Breast epithelium (tissue), 4 donors: ENCODE measurements at places on chromosomes 16 and 17. TPM values are rescaled to one million over a fixed set of nuclear protein-coding genes. Genes with fewer than 3 reads are reported as not detected.

The MLYCD gene
- total RNA-seq, result 17.0 TPM

DNA sequence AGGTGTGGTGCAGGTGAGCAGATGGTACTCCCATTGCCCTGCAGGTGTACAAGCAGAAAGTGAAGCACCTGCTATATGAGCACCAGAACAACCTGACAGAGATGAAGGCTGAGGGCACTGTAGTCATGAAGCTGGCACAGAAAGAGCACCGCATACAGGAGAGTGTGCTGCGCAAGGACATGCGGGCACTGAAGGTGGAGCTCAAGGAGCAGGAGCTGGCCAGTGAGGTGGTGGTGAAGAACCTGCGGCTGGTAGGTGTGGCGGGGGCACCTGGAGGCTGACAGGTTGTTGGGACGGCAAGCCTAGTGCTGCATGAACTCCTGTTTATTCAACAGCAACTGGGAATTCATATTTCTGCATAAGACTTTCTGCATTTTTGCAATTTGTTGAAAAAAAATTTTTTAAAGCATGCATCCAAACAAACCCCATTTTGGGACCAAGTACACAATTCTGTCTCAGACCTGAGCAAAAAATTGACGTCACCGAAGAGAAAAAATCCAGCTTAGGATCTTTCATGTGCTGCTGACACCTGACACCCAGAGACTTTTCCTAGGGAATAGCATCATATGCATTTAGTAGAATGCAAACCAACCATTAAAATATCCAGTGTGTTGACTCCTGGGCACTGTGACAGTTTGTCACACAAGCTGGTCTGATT, 13.5 kb upstream of the DBNDD1 start:
- H3K27ac ChIP-seq, result no peak overlapping the region
- no peak for DNase-seq
- no peaks in the 10 kb centered on the region for H3K27me3 ChIP-seq
- H3K4me3 ChIP-seq, result no peak overlapping the region
- peaks cover 5% of the 10 kb centered on the region for H3K36me3 ChIP-seq

DNA sequence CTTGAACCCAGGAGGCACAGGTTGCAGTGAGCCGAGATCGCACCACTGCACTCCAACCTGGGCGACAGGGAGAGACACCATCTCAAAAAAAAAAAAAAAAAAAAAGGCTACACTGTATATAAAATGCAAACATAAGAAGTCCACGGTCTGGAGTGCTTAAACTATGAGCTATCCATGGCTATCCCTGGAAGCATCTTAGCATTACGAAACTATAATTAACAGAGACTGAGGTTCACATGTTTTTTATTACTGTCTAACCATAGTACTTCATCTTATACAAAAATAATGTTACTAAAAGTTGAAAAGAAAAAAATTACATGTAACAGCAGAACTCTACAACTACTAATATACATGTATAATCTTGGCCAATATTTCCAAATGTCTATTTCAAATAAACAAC, 32.8 kb downstream of the HELZ start:
- H3K36me3 ChIP-seq, result no peaks in the 10 kb centered on the region
- H3K27ac ChIP-seq, result no peak overlapping the region
- H3K4me1 ChIP-seq, result peaks cover 3% of the 10 kb centered on the region
- no peaks in the 10 kb centered on the region for H3K27me3 ChIP-seq

DNA sequence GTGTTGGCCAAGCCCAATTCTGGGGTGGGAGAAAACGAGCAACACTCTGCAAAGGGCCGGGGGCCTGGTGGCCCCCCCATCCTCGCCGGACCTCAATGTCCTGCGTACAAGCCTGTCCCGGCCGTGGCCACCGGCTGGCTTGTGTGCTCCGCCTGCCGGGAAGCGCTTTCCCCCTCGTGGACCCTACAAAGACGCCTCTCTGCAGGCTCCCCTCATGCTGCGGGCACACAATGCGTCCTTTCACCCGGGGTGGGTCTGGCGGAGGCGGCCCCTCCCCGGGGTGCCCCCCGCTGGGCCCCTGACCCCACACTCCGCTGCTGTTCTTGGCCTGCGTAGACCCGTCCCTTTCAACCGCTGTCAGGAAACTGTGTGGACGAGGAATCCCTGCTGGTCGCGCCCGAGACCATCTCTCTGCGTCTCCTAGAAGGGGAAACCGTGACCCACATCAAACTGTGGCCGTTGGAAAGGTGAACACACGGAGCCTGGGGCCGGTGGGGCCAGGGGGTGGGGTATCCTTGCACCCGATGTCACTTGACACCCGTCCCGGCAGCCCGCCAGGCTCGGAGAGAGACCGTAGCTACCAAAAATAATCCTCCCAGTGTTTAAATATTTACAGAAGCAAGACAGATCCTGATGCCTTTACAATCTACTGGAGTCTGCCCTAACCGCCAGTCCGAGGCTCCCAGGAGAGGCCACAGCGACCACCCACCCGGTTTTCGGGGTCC, 43.6 kb downstream of the TBC1D16 start:
- no peaks in the 10 kb centered on the region for H3K36me3 ChIP-seq
- H3K4me1 ChIP-seq, result peaks cover 4% of the 10 kb centered on the region

- no peak overlapping the region for H3K27ac ChIP-seq
- H3K4me1 ChIP-seq, result no peaks in the 10 kb centered on the region
- H3K27me3 ChIP-seq, result no peaks in the 10 kb centered on the region
- H3K36me3 ChIP-seq, result no peaks in the 10 kb centered on the region
- no peak overlapping the region for H3K4me3 ChIP-seq
- DNase-seq, result peak; percentile 39
Observed at GRCh38 chr17:16919663-16920627, 52.0 kb downstream of the TNFRSF13B start.

DNA sequence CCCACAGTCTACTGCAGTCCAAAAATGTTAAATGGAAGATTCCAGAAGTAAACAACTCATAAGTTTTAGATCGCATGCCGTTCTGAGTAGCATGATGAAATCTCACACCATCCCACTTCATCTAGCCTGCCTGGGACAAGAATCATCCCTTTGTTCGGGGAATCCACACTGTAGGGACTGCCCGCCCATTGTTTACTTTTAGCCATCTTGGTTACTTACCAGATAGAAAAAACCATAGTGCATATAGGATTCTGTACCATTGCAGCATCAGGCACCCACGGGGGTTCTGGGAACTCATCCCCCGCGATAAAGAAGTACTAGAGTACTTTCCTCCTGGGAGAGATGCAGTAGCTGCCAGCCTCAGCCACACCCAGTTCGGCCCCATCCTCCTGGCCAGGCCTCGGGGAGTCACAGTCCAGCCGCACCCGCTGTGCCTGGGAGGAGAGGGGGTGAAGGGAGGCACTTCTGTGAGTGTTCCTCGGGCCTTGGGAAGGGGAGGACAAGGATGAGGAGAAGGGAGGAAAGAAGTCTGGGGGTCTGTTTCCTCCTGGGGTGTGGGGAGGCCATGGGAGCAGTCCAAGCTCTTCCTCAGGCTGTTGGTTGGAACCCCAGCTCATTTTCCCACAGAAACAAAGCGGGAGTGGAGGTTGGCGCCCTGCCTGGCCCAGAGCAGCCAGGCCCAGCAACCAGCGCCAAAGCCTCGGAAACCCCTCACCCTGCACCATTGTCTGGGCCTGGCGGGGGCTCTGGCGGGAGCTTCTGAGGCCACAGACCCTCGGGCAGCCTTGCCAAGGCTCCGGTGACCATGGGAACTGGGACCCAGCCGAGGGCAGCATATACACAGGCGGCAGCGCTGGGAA, 8.9 kb downstream of the TRIM47 start:
- H3K27ac ChIP-seq, result peak overlapping the region; percentile 96
- DNase-seq, result no peak
- H3K36me3 ChIP-seq, result no peaks in the 10 kb centered on the region
- peaks cover 13% of the 10 kb centered on the region for H3K4me1 ChIP-seq

- peak overlapping the region; percentile 99 for H3K27ac ChIP-seq
- H3K4me3 ChIP-seq, result peak overlapping the region; percentile 97
- peaks cover 24% of the 10 kb centered on the region for H3K4me1 ChIP-seq
- H3K36me3 ChIP-seq, result no peaks in the 10 kb centered on the region
Observed at GRCh38 chr17:76265624-76266243, 586 bp downstream of the UBALD2 start.

- no peak for DNase-seq
- peaks cover 4% of the 10 kb centered on the region for H3K4me1 ChIP-seq
- no peaks in the 10 kb centered on the region for H3K27me3 ChIP-seq
- H3K36me3 ChIP-seq, result no peaks in the 10 kb centered on the region
- H3K4me3 ChIP-seq, result peak overlapping the region; percentile 96
- H3K27ac ChIP-seq, result peak overlapping the region; percentile 99
Observed at GRCh38 chr17:82458885-82459424, 414 bp downstream of the NARF start.

The KCTD13 gene
- 18.7 TPM for total RNA-seq

The SOX15 gene
- total RNA-seq, result 1.3 TPM

DNA sequence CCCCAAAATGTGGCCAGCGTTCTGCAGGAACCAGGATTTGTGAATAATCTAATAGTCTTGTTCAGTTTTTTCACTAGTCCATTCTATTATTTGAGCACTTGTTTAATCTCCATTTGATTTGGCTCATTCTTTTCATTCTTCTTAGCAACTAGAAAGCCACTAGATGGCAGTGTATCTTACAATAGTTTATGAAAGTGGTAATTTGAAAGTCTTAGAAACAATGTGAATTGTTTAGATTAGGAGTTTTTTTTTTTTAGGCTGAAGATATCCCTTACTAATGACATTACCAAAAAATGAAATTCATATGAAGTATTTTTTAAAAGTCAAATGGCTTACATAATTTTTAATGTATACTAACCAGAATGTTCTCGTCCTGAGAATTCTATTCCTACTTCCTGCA, 6.7 kb downstream of the ERI2 start:
- H3K27me3 ChIP-seq, result no peaks in the 10 kb centered on the region
- no peak overlapping the region for H3K4me3 ChIP-seq
- no peaks in the 10 kb centered on the region for H3K4me1 ChIP-seq

GRCh38 chr16:27723711-27724481, 174.0 kb downstream of the KATNIP start:
- DNase-seq, result no peak
- H3K27me3 ChIP-seq, result no peaks in the 10 kb centered on the region
- no peaks in the 10 kb centered on the region for H3K4me1 ChIP-seq

- H3K4me1 ChIP-seq, result peaks cover 9% of the 10 kb centered on the region
- H3K27me3 ChIP-seq, result no peaks in the 10 kb centered on the region
- peak overlapping the region; percentile 98 for H3K27ac ChIP-seq
- no peaks in the 10 kb centered on the region for H3K36me3 ChIP-seq
Observed at GRCh38 chr17:28949185-28950016, 1.9 kb downstream of the PHF12 start.

DNA sequence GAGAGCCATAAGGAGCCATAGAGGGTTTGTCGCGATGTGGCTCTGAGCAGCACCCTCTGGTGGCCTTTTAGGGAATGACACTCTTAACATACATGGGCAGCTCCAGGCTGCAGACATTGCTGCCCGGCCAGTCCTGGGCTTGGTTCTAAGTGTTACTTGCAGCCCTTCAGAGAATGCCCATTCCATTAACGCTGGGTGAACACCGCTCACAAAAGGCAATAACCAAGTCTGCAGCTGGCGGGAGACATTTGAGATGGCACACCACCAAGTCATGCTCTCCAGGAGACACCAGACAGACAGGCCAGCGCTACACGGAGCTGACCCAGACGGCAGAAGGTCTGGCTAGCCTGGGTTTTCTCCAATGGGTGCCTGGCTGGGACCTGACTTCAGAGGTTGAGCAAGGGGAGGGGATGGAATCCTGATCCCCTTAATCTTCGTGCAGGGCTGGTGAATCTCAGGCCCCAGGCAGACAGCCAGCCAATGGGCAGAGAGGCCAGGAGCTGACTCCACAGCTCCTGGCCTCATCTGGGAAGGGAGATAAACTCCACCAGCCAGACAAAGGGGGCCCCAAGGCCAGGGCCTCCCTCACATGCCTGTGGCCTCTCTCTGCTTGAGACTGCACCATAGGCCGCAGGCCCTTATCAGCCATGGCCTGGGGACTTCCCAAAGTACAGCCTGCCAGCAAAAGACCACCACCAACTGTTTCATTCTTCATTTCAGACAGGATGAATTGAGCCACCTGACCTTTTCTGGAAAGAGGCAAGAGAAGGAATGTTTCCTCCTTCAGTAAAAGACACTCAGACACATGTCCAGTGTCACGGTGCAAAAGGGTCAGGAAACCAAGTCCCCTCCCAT, 58.8 kb downstream of the ZDHHC7 start:
- no peak overlapping the region for H3K4me3 ChIP-seq
- no peak overlapping the region for H3K27ac ChIP-seq
- H3K4me1 ChIP-seq, result no peaks in the 10 kb centered on the region
- H3K27me3 ChIP-seq, result no peaks in the 10 kb centered on the region
- DNase-seq, result peak; percentile 71

DNA sequence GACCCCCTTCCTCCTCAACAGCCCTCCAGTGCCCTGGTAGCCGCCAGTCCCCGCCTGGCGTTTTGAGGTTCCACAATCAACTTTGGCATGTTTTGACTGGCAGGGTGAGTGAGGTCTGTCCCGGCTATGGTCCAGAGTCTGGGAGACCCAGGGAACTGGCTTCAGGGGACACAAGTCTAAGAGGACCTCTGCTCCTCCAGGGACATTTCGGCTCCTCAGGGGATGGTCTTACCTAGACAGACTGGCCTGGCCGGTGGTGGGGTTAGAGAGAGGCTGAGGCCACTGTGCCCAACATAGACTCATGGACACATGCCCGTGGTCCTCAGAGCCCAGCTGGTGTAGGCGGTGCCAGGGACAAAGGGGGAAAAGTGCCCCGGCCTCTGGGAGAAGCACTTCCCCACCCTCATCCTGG, 2.2 kb downstream of the TMC8 start:
- no peak for DNase-seq
- no peaks in the 10 kb centered on the region for H3K36me3 ChIP-seq
- peak overlapping the region; percentile 74 for H3K27ac ChIP-seq
- no peak overlapping the region for H3K4me3 ChIP-seq
- H3K27me3 ChIP-seq, result no peaks in the 10 kb centered on the region

The ZNRF1 gene
- total RNA-seq, result 24.4 TPM

The ARHGAP44 gene
- 2.4 TPM for total RNA-seq

GRCh38 chr17:49580981-49581647, 5.4 kb downstream of the NXPH3 start:
- H3K4me3 ChIP-seq, result no peak overlapping the region
- H3K27ac ChIP-seq, result no peak overlapping the region
- H3K4me1 ChIP-seq, result no peaks in the 10 kb centered on the region
- no peaks in the 10 kb centered on the region for H3K36me3 ChIP-seq
- no peak for DNase-seq

- H3K27me3 ChIP-seq, result no peaks in the 10 kb centered on the region
- no peak for DNase-seq
- H3K4me3 ChIP-seq, result no peak overlapping the region
Observed at GRCh38 chr17:4436846-4437245, 3.1 kb downstream of the SPNS3 start.

The MSLN gene
- not detected for total RNA-seq

- H3K27ac ChIP-seq, result peak overlapping the region; percentile 76
- peaks cover 6% of the 10 kb centered on the region for H3K4me1 ChIP-seq
- H3K36me3 ChIP-seq, result no peaks in the 10 kb centered on the region
- H3K27me3 ChIP-seq, result no peaks in the 10 kb centered on the region
- H3K4me3 ChIP-seq, result no peak overlapping the region
- DNase-seq, result no peak
Observed at GRCh38 chr16:81634380-81635062, 144.6 kb upstream of the PLCG2 start.

GRCh38 chr16:491220-491919, 36.1 kb upstream of the CAPN15 start:
- DNase-seq, result no peak
- H3K4me1 ChIP-seq, result no peaks in the 10 kb centered on the region
- no peaks in the 10 kb centered on the region for H3K27me3 ChIP-seq
- no peaks in the 10 kb centered on the region for H3K36me3 ChIP-seq

GRCh38 chr17:63023049-63023448, 57.0 kb downstream of the TANC2 start:
- DNase-seq, result no peak
- H3K27ac ChIP-seq, result no peak overlapping the region
- H3K36me3 ChIP-seq, result no peaks in the 10 kb centered on the region
- H3K4me3 ChIP-seq, result no peak overlapping the region

- DNase-seq, result no peak
- H3K27me3 ChIP-seq, result peaks cover 5% of the 10 kb centered on the region
- no peak overlapping the region for H3K4me3 ChIP-seq
- H3K27ac ChIP-seq, result no peak overlapping the region
- H3K36me3 ChIP-seq, result no peaks in the 10 kb centered on the region
- H3K4me1 ChIP-seq, result no peaks in the 10 kb centered on the region
Observed at GRCh38 chr16:10178526-10178925, 3.7 kb downstream of the GRIN2A start.

The PPL gene
- total RNA-seq, result 97.5 TPM
